ENCODE measurements at places on chromosomes 2 and 18.

- DNase-seq = no peak
These were observed 241.8 kb downstream of the CPS1 start for GRCh38 chr2:210798180-210798579.

DNA sequence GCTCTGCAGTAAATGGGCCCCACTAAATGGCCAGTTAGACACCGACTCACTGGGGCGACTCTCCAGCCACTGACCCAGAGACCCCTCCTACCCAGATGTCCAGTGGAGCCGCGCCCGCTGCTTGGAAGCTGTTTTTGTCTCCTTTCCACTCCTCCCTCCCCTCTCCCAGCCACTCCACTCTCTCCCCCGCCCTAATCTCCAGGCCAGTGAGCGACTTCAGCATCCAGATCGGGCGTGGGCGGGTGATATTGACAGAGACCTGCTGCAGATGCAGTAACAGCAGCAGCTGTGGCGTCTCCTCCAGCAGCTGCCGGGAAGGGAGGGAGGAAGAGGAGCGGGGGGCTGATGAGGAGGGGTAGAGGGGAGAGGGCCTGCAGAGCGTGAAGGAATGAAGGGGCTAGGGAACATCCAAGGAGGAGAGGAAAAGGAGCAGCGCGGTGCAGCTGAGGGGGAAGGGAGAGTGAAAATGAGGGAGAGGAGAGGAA lies at the start of gene SCN7A:
Gene SCN7A, minus strand, starts transcription at position 110 of the 485 bp plus-strand sequence. CDS start 16,553 bp downstream, outside the sequence.
- no peak for DNase-seq

DNA sequence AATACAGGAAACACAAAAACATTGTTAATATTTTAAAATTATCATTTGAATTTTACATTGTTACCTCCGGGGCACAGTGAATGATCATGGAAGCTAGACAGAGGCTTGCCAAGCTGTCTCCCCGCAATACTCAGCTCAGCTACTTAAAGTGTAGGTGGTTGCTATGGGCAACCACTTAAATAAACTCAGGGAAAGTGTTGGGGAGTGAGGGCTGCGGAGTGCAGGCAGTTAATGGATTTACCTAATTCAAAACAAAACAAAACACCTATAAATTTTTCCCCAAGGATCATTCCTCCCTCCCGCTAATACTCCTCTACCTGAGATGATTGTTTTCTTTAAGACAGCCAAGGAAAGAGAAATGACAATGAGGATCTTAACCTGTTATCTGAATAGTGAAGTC lies 349.5 kb downstream of the TGIF1 start:
- DNase-seq = no peak

- no peak for DNase-seq
These were observed 77.4 kb upstream of the ARHGAP28 start for GRCh38 chr18:6652098-6652497.

DNA sequence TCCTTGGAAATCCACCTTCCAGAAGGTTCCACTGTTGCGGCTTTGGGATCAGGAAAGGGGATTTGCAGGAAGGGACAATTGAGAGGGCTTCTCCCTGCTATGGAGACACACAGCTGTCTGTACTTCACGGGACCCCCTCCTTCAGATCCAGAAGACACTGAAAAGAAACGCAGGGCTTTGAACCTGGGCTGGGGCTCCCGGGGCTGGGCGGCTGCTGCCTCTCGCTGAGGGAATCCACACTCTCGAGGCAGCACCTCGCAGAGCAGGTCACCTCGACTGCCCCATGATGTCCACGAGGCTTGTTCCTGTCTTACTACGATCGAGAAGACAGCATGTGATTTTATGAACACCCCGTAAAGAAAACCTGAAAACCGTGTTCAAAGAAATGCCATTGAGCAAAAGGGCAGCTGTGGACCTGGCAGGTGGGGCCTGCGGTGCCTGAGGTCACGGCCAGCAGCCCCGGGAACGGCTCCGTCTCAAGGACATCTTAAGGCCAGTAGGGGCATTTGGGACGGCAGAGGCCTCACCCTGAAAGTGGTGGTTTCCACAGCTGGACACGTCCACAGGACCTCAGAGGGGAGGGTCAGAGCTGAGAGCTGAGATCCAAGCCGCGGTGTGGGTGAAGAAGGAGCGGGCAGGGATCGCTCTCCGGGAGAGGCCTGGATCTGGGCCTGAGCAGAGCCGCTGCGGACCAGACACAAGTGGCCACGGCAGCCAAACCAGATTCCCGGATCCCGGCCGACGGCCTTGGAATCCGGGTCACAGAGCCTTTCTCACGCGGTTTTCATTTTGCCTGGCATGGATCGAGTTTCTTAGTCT lies 165.7 kb downstream of the RTP5 start:
- no peak for DNase-seq

GRCh38 chr2:238970553-238971081 lies 122.7 kb downstream of the TWIST2 start:
- no peak for DNase-seq

- no peak for DNase-seq
These were observed 32.7 kb upstream of the SPRED2 start for GRCh38 chr2:65465124-65465523.

DNA sequence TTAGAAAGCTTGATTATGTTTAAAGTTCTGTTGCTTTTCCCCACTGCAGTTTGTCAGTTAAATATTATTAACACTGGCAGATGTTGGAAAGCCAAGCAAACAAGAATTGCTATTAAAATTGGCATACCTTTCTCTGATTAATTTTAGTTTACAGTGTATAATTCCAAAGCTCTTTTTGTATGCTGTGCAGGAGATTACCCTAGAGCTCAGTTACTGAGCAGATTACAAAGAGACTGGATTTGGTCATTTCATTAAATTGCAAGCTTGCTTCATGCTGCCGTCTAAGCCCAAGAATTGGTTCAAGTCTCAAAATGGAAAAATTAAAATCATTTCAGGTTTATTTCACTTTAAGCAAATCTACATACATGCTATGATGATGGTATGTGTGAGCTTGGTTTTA lies 2.3 kb downstream of the ASAP2 start:
- DNase-seq = no peak

- no peak for DNase-seq
These were observed 26.5 kb downstream of the LYPD6B start for GRCh38 chr2:149064856-149065630.

DNA sequence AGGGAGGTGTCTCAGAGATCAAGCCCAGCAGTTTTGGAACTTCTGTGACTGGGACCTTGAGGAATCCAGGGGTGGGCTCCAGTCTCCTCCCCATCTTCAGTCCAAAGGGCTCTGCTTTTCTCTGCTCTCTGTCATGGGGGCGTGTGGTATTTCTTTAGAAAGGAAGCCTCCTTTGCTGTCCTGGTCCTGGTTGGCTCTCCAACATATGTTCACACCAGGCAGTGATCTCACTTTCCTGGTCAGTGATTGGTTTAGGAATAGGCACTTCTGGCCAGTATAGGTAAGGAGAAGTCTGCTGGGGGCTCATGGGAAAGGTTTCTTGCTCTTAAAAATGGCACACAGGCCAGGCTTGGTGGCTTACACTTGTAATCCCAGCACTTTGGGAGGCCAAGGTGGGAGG lies 115.5 kb upstream of the HAAO start:
- DNase-seq = no peak

DNA sequence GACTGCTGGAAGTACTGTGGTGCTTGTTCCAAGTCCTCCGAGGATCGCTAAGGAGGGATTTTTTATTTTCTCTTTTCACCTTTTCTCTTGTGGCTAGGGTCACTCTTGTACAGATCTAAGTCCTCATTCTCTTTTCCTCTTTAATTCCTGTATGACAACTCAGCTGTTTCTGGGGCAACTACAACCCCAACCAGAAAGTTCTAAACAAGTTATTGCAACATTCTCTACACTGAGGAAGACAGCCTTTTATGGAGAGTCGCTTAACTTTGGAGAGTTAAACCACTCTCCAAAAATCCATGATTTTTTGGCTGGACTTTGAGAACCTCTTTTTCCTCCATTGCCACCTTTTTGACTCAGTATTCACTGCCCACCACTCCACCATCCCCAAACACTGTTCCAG lies 74.0 kb upstream of the SESTD1 start:
- no peak for DNase-seq

DNA sequence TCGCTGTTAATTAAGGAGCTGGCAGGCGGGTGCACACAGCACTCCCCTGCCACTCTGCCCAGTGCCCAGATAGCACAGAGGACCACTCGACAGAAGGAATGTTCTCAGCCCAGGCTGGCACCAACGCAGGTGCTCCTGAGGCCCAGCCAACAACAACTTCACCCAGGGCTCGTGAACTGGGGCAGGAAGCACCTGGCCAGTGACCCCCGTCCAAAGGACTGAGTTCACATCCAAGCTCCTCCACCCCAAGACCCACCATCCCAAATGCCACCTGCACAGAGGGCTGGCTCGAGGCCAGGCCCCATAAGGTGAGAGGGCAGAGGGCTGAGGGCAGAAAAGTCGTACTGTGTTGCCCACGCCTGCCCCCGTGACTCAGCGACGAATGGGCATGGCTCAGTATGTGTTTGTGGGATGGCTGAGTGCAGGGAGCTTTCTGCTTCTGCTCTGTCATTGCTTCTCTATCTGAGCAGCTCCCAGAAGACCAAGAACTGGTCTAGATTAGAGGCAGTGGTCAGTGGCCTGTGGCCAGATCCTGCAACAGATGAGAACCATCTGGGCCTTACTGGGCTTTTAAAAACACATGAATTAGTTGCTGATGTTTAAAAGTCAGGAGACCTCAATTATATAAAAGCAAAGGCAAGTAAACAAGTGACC lies 68.4 kb downstream of the POLR1A start:
- no peak for DNase-seq

DNA sequence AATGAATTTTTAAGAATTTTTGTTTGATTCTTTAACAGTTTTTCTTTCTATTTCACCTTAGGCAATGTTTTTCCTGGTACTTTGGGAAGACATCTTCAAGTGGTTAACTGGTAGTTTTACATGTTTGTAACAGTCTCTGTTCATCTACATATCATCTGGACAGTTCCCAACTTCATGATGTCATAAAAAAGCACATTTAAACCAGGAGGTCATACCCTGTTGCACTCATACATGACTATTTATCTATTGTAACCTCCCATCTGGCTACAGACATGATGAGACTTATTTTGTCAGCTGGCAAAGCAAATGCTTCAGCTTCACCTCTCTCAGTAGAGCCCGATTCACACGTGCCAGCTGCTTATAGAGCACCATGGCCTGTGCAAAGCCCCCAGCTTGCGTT lies 99.8 kb upstream of the YPEL5 start:
- no peak for DNase-seq

DNA sequence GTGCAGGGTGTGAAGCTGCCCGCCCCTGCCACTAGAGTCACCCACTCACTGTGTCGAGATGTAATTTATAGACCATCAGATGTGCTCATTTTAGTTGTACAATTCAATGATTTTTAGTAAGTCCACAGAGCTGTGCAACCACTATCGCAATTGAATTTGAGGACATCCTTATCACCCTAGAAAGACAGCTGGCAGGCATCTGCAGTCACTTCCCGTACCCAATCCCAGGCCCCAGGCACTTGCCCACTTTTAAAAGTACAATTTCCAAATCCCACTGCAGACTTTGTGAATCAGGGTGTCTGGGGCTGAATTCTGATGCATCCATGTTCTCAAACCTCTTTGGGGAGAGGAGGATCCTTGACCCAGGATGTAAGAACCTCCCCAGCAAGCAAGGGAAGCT lies 521.3 kb upstream of the SALL3 start:
- DNase-seq = no peak

- no peak for DNase-seq
These were observed 457.3 kb downstream of the ADCYAP1 start for GRCh38 chr18:1361936-1362335.

DNA sequence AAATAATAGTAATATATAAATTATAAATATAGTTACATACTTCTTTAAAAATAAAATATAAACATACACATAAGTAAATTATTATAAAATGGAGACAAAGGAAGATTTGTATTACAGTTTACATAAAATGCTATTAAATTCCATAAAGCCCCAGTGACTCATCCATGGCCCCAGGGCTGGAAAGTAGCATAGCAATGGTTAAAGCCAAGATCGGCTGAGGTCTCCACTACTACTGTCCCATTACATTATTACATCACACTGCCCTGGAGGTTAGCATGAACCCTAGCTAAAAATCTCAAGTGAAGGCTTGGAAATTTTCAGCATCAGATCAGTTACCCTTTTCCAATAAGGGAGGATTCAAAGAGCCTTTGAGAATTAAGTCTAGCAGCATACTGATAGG lies 936.2 kb downstream of the DSC3 start:
- DNase-seq = no peak

GRCh38 chr2:26168785-26169184 lies 4.1 kb upstream of the GAREM2 start:
- DNase-seq = no peak

- DNase-seq = no peak
These were observed 43.1 kb downstream of the CPS1 start for GRCh38 chr2:210599476-210599875.

- DNase-seq = no peak
These were observed 36.9 kb upstream of the LBH start for GRCh38 chr2:30194421-30194820.

DNA sequence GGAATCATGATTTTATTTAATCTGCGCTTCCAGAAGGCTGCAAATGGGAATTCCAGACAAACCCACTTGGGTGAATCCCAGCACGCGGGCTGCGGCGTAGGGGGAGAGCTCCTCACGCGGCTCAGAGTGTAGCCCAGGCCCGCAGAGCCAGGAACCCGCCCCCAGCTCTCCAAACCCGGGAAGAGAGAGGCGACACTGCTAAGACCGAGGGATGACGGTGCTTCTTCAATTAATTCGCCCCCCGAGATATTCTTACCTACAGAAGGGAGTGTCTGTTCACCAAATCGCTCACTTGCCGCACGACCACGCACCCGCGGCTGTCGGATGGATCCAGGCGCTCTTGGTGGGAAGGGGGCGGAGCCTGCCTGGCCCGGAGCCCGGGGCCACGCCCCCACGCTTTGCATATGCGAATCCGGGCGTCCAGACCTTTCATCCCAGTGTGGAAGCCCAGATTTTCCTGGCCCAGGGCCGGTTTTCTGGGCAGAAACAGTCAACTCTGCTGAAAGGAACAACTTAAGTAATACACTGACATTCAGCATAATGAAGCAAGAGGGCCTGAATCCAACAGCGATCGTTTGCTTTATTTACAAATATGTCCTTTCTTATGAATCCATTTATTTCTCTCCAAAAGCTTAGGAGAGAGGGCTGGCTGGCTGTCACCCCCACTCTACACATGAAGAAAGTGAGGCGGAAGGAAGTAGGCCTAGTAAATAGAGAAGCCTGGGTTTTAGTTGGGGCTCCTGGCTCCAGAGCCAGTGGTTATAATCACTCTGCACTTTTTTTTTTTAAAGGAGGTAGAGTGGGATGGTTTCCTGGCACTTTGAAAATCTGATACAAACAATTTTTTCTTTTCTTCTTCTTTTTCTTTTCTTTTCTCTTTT lies at the start of gene SLC19A3:
Gene SLC19A3, minus strand, starts transcription at position 342 of the 881 bp plus-strand sequence. CDS start 15,710 bp downstream, outside the sequence.
- DNase-seq = no peak

GRCh38 chr2:151097895-151098294 lies 163.8 kb downstream of the RBM43 start:
- DNase-seq = no peak
